ENCODE measurements at places on chromosomes 1 and 21.

DNA sequence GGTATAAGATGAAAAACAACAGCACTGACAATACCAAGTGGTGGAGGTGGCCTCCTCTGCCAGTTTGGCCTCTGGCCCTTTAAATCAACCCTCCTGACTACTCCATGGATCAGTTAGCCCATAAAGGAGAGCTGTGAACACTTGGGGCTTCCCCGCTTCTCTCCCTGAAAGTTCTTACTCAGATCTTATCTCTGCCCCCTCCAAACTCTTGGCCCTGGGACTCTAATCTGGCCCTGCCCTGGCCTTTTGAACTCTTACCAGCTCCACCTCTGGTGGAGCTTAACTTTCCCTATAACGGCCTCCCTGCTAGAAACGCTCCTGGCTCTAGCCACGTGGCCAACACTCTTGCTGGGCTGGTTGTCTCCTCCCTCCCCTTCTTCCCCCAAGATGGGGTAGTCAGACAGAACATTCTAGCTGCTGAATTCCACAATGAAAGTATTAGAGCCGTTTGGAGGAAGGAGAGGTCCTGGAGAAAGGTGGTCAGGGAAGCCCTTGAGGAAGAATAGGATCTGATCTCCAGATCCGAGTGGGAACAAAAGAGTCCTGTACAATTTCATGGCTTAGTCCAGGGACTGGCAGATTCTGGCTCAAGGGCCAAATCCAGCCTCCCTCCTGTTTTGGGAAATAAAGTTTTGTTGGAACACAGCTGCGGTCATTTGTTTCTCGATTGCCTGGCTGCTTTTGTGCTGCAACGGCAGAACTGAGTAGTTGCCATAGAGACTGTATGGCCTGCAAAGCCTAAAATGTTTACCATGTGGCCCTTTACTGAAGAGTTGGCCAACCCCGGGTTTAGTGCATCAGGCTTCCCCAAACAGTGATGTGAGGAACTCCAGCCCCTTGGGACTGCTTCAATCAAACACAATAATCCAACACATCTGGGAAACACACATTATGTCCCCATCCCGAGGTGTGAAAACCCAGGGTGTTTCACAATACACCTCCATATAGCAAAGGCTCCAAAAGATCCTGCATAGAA is 9.5 kb upstream of the PIGR start:
- DNase-seq, result no peak

DNA sequence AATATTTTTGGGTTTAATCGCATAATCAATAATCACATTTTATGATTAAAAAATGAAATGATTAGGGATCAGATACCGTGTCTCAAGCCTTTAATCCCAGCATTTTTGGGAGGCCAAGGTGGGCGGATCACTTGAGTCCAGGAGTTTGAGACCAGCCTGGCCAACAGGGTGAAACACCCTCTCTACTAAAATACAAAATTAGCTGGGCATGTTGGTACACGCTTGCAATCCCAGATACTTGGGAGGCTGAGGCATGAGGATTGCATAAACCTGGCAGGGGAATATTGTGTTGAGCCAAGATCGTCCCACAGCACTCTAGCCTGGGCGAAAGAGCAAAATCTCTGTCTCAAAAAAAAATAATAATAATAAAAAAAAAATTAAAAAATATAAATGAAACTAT is 1581.4 kb downstream of the KCNT2 start:
- no peak for DNase-seq

DNA sequence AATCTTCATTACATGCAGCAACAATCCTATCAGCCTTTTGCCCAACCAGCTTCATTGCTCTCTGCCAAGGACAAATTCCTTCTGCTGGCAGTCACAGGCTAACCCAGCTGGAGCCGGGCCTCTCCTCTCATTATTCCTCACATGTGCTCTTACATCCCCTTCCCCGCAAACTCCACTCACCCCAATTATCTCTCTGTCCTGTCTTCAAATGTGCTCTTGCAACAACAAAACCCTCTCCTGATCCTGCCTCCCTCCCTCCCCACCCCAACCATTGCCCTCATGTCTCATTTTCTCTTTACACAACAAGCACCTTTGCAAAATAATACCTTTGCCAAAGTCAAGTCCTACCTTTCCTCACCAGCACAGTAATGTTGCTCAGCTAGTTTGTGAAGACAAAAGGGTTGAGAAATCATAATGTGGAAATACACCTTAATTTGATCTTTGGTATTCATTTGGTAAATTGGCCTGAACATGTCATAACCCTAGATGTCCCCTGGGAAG is 36.0 kb upstream of the DHCR24 start:
- no peak for DNase-seq

DNA sequence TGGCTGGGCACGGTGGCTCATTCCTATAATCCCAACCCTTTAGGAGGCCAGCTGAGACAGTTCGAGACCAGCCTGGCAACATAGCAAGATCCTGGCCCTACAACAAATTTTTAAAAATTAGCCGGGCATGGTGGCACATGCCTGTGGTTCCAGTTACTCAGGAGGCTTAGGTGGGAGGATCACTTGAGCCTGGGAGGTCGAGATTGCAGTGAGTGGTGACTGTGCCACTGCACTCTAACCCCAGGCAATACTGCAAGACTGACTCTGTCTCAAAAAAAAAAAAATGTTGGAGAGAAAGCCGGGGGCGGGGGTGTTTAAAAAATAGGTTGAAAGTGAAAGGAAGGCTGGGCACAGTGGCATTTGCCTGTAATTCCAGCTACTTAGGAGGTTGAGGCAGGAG is 16.5 kb downstream of the CLDN19 start:
- DNase-seq, result no peak

DNA sequence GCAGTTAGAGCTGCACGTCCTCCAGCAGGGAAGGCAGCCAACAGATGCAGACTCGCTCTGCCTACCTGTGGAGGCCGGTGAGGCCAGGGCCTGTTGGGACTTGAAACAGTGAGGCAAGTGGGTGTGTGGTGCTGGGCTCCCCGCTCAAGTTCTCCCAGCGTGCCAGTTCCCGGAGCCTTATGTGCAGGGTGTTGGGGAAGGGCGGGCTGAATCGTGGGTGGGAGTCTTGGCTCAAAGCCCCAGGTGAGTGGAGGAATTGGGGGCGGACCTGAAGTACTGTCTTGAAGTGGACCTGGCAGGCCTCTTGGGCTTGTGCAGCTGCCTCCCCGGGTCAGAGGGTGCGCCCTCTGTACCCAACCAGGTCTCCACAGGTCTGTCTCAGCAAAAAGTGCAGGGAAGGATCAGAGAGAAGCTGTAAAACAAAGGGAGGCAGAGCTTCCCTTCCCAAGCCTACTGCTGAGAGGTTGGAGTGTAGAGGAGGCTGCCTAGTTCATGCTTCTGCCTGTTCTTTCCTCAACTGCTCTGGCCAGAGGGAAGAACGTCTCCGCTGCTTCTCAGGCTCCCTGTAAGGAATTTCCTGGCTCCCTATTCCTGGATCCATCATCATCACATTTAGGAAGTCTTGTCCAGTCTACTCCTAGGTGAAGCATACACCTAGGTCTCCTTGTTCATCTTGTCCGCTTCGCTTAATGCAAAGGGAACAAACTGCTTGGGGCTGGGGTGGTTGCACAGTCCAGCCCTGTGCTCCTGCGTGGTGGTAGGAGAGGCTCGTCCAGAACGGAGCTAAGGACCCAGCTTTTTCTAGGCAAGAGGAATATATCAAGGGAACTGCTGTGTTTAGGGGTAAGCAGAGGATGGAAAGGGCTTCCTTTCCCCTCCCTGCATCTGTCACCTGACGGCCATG is 14.9 kb downstream of the UTP11 start:
- DNase-seq, result no peak
